ENCODE measurements at places on chromosomes 2 and 18.
A peak's percentile ranks its signal among the peaks of the same experiment; 100 is the strongest.

- DNase-seq, result no peak
Measured at GRCh38 chr2:1544478-1545069, 131.3 kb downstream of the TPO start.

GRCh38 chr18:68991286-68991685 lies 193.4 kb downstream of the CCDC102B start:
- peak; percentile 8 for DNase-seq

DNA sequence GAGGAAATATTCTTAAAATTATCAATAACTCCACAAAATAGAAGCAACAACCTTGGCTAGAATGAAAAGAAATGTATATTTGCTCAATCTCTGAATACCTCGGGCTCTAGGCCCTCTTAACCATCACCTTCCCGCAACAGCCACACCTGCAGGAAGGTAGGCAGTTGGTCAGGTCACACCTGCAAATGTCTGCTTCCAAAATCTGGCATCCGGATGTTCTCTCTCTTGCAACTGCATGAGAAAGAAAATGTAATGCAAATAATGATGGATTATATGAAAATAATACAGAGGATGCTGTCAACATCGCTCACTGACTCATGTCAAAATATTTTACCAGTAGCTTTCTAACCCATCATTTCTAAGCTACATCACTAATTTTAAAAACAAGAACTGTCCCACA lies 148.3 kb downstream of the SATB2 start:
- DNase-seq, result no peak

- DNase-seq, result no peak
Measured at GRCh38 chr2:37705191-37705590, 33.7 kb upstream of the CDC42EP3 start.
